ENCODE measurements at places on chromosomes 2 and 18.
A peak's percentile ranks its signal among the peaks of the same experiment; 100 is the strongest.

GRCh38 chr2:217934321-217935131 lies 68.3 kb downstream of the TNS1 start:
- peak; percentile 75 for DNase-seq

DNA sequence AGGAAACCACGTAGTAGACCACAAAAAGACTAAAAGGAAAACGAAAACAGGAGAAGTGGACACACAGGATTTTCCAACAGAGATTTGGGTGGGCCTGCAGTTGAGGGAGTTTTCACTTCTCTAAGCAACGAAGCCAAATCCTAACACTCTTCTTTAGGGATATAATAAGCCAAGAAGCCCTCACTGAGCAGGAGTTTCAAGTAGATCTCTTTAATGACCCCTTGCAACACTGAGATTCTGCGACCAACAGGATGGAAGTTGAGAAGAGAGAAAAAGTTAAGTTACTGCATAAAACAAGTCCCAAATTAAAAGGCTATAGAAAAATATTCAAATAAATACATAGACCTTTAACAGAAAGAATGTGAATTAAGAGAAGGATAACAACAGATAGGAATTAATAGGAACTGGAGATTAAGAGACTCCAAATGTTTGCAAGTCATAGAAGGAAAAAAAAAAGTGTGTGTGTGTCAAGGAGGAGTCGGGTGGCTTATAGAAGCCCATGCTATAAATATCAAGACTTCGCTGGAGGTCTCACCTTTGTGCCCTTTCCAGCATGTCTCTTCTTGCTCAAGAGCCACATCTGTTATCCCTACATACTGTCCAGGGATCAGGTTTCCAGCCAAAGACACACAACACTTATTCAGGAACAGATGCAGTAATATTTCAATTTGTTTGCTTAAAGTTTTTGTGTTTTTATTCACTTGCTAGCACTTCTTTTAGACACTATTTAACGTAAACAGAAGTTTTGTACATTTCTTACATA lies 69.4 kb upstream of the ARHGAP28 start:
- peak; percentile 52 for DNase-seq

DNA sequence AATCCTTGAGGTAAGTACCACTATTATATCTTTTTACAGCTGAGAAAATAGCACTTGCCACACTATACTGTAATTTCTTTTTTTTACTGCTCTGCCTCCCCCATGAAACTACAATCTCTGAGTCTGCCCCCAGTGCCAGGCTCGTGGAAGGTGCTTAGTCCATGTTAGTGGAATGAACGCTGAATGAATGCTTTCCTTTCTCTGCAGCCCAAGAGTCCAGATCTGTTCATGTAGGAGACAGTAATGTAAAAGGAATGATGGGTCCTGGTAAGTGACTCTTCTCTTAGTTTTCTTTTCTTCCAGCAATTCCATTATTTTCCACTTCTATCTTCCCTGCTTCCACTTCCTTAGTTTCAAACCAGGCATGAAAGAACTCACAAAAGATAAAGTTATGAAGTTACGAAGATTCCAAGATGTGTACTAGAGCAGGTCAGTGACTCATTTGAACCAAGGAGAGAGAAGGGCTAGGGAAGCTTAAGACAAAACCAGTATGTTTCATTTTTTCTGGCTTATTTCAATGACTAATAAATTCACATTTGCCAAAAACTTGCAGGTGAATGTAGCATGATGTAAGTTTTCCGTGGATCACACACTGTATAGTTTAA lies 46.0 kb downstream of the ARHGEF33 start:
- no peak for DNase-seq

DNA sequence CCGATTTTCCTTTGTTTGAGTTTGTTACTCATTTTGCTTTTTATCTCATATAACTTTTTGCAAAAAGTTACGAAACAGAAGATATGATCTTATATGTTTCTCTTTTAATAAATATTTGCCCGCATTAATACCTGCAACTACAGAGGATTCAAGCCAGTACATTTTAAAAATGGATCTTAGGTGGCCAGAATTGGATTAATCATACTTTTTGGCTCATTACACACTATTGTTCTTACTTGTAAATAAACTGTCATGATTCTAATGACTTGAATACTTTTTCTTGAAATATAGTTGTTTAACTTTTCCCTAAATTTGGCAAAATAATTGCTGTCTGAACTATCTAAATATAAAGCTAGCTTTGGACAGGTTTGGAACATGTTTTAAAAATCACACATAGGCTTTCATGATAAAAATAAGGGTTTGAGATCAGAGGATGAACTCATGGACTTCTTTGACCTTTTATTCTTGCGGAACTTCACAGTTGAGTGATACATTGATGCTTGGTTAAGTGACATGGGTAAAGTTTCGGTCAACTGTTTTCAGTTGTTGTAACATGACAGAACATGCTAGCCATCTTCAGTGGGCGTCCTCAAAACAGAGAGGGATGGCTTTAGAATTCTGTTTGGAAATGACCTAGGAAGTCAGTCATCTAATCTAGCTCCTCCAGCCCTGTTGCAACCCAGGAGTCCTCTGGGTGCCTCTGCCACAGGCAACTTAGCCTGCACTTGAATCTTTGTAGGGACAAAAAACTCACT lies 44.5 kb downstream of the LTBP1 start:
- DNase-seq = no peak

GRCh38 chr2:118847762-118848172 lies 319 bp upstream of the EN1 start:
- DNase-seq = peak; percentile 89

- no peak for DNase-seq
These were observed 83.2 kb downstream of the RDH14 start for GRCh38 chr2:18477293-18477692.

DNA sequence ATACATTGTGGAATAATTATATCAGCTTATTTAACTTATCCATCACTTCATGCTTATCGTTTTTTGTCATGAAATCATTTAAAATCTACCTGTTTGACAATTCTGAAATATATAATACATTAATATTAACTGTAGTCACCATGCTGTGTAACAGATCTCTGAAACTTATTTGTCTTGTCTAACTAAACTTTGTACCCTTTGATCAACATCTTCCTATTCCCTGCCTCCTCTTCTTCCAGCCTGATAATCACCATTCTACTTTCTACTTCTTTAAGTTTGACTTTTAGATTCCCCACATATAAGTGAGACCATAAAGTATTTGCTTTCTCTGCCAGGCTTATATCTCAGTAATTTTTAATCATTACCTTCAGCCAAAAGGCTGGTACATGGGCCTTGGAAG lies 134.2 kb upstream of the LINC00305 start:
- no peak for DNase-seq

GRCh38 chr2:128505575-128506526 lies 187.2 kb upstream of the HS6ST1 start:
- peak; percentile 51 for DNase-seq

DNA sequence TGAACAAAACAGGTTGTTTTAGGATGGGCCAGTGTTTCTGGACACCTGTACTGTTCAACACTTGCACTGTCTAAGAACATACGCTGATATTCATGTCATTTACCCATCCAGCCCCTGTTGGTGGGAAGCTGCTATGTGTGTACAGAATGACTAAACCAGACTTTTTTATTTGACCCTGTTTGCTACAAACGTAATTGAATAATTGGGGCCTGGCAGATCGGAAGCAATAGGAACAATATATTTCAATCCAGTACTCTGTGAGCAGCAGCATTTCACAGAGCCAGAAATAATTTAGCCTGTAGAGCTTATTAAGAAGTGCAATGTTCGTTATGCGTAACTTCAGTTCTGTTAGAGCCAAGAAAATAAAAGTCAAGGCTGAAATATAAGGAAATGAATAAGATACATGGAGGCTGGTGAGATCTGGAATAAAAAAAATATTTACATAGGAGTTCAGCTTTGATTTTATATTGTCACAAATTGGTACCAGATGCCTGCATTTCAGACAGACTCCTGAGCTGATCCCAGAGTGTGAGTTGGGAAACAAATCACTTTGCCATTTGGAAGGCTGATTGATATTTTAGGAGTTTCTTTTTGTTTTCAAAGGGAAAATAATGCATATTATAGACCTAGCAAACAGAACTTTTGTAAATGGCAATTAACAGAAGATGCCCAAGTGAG lies 19.7 kb downstream of the CABLES1 start:
- no peak for DNase-seq

DNA sequence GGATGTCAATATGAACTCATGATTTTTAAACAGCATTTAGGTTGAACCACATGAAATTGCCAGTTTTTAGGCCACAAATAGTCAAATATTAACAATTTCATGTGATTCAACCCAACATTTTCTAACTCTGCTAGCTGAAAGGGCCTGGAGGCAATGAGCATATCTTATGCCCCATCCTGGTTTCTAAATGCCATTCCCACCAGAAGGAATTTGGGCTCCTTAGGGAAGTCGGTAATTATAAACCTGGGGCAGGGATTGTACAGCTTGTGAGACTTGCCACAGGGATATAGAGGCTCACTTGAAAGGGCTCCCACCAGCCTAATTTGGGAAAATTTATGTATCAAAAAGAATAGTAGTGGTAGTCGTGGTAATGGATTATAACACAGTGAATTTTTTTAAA lies 178.4 kb upstream of the ALPP start:
- DNase-seq = no peak

DNA sequence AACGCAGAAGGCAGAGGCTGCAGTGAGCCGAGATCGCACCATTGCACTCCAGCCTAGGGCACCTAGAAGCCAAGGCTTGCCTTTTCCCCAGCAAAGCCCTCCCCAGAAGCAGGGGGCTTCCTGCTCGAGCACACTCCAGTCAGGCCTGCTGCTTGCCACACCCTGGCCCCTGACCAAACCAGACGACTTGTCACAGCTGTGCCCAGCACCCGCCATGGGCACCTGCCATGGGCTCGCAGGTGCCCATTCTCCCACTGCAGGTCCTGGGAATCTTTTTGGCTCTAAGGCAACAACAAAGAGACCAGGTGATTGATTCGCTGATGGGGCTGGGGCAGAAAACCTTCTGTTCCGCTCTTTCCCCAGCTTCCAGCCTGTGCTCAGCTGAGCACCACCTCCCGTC lies 4.9 kb downstream of the KCNK3 start:
- no peak for DNase-seq

DNA sequence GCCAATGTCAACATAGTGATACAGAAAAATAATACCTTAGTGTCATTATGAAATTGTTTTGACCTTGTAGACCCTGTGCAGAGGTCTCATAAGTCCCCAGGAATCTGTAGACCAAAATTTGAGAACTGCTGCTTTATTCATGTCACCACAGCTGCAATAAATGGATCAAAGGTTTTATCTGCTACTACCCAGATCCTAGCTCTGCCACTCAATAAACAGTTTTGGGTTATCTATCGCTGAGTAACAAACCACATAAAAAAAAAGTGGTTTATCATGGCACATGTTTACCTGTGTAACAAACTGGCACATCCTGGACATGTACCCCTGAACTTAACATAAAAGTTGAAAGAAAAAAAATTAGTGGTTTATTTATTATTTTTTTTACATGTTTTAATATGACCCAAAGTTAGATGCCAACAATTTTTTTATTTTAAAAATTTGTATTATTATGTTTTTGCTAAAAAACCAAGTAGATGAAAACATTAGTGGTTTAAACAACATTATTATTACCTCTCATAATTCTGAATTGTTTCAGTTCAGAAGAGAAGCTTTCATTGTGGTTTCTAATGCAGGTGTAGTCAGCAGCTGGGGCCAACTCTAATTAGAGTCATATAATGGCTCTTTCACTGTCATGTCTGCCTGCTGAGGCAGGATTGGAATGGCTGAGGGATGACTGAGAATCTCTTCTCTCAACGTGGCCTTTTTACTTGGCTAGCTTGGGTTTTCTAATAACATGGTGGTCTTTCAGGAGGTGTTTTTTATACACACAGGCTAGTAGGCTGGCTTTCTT lies 103.3 kb upstream of the SLC38A11 start:
- DNase-seq = no peak

DNA sequence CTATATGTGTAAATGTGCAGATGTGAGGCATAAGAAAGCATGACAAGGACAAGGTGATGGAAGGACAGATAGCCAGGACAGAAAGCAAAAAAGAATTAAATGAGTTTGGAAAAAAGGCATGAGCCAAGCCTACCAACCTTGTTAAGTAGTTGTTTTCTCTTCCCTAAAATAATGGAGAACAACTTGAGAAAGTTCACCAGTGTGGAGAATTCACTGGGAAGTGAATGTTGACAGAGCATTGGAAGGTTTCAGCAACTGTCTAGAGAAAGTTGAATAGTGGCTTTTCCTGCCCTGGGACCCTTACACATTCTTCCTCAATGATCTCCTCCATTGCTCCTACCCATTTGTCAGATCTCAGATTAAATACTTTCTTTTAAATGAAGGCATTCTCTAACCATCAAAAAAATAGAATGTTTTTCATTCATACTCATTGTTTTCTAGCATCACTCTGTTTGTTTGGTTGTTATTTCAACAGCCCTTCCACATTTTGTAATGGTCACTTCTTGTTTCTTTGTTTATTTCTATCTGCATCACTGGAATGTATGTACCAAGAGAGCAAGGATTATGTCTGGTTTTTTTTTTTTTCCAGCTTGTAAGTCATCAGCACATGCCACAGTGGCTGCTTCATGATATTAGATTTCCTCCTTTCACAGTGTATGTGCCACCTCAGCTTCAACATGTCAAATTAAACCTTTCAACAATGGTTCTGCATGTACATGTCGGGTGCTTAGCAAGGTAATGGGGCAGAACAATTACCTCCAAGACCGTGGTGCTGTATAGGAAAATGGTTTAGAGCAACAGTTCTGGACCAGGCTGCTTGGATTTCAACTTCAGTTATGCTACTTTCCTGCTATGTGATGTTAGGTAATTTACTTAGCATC lies 586.0 kb upstream of the VRK2 start:
- no peak for DNase-seq

DNA sequence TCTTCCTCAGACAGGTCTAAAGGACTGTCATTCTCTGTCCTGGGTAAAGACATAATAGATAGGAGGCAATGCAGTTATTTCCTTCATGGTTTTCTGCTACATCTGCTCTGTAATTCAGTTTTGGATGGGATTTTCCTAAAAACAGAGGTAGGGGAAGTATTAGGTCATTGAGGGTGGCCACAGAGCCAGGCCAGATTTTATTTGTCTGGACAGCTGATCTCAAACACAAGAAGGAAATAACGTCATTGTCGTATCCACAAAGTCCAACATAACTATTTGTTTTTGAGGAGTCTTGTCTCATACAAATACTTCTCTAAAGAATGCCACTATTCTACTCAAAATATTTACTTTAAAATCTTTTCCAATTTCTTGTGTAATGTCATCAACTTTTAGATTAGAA lies 154.8 kb upstream of the MAP2 start:
- DNase-seq = no peak

GRCh38 chr2:63537306-63537705 lies 51.0 kb downstream of the WDPCP start:
- DNase-seq = no peak

DNA sequence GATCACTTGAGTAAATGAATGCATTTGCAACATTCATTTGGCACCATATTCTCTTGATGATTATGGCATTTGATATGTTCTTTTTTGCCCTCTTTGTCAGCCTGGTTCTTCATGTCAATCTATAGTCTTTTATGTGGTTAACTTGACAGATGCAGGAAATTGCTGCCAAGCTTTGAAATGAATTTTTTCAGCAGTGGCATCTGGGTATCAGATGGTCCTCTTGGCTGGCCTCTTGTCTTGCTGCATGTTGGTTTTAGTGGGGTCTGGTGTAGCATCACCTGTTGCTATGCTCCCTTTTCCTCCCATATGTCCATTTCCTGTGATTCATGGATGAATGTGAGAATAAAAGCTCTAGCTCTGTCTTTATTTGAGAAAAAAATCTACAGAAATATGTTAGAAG lies 119.9 kb downstream of the DPP4 start:
- DNase-seq = no peak
